Skeletal muscle cell (primary cell): ENCODE measurements at places on chromosomes 7 and 10.
A peak's percentile ranks its signal among the peaks of the same experiment; 100 is the strongest.

DNA sequence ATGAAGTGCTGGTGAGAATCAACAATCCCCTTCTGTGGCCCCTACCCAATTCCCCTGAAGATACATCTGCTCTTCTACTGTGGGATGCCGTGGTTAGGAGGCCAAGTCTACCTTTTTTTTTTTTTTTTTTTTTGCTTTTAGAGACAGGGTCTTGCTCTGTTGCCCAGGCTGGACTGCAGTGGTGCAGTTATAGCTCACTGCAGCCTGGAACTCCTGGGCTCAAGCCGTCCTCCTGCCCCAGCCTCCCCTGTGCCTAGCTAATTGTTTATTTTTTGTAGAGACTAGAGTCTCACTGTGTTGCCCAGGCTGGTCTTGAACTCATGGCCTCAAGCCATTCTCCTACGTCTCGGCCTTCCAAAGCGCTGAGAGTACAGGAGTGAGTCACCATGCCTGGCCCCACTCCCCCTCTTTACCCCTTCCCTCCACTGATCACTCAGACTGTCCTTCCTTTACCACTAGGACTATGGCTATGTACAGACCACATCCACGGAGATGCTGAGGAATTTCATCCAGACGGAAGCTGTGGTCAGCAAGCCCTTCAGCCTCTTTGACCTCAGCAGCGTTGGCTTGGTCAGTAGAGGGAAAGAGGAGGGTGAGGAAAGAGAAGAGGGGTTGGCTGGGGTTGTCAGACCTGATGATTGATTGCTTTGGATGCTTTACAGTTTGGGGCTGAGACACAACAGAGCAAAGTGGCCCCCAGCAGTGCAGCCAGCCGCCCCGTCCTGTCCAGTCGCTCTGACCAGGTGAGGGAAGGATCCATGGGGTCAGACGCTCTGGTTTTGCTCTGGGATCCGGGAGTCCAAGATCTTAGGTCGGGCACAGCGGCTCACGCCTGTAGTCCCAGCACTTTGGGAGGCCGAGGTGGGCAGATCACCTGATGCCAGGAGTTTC, 1.8 kb downstream of the AP4M1 start:
- peak; percentile 26 for DNase-seq

DNA sequence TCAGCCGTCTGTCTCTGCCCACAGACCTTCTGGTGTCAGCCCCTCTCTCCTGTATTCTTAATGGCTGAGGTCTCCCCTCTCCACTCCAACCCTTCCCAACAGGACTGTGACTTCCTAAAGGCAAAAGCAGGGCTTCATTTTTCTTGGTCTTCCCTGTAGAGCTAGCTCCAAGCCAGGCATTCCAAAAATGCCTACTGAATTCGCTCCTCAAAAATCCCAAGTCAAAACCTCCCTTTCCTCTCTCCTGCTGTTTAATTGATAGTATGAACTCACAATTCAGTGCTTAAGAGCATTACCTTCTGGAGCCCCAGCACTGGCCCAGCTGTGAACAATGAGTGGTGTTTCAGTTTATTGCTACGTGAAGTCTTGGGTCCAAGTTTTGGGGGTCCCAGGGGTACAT, 628.4 kb downstream of the PARD3 start:
- DNase-seq = no peak

DNA sequence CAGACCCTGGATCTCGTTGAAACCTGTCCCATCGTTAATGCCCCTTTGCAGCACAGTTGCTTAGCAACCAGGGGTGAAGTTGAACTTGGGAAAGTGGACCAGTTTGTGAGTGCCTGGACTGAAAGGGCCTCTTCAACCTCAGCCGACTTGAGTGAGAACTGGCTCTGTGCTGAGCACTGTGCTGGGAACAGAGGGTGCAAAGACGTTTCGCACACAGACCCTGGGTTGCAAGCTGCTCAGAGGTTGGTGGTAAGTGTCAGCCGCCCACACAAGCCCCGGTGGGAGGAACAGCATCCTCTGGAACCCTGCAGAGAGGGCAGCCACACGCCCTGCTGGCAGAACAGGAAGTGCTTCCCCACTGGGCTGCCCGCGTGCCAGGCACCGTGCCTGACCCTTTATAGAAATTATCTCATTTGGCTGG, 89.2 kb downstream of the CARD11 start:
- DNase-seq = no peak

GRCh38 chr10:127576740-127577161, 27.6 kb downstream of the NPS start:
- no peak for DNase-seq

DNA sequence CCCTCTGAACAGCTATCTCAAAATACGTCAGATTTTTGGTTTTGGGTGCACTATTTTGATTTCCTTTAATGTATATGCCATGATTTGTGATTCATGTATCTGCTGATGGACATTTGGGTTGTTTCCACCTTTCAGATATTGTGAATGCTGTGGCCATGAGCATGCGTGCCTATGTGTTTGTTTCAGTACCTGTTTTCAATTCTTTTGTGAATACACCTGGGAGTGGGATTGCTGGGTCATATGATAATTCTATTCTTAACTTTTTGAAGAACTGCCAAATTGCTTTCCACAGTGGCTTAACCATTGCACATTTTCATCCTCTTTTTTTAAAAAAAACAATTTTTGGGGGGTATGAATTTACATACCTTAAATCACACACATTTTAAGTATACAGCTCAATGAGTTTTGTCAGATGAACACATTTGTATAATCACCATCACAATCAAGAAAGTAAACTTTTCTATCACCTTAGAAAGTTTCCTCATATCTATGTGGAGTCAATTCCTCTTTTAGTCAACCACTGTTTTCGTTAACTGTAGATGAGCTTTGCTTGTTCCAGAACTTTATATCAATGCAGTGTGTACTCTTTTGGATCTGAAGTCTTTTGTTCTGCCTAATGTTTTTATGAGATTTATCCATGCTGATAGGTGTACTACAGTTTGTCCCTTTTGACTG, 36.9 kb downstream of the CYP26A1 start:
- DNase-seq = no peak
